Stimulated activated CD4-positive, alpha-beta T cell treated with anti-CD3 and anti-CD28 coated beads, Interleukin-2, amount 100 ng/mL, for 4 hours (primary cell): ENCODE measurements at places on chromosomes 1 and 21.

DNA sequence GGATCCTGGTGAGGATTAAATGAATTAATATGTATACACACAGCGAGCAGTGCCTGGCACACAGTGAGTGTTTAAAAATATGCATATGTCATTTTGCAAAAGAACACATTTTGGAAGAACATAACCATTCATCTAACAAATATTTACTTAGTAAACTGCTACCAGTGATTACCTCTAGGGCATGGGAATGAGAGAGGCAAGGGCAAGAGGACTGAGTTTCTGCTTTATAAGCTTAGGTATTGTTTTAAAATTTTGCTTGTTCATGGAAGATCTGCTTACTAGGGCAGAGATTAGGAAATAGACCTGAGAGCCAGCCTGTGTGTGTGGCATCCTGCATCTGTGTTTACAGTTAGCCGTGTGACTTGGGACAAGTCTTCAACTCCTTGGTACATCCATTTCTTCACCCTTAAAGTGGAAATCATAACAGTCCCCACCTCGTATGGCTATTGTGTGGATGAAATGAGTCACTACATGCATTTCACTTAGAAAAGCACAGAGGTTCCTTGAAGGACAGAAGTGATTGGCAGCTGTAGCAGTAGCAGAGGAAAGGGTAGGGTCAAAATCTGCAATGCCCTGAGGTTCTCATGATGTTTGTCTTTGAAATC lies 198.5 kb upstream of the FMN2 start:
- DNase-seq = no peak

- DNase-seq = no peak
Measured at GRCh38 chr21:22842875-22843274, 1844.7 kb downstream of the NCAM2 start.

- DNase-seq = no peak
Measured at GRCh38 chr1:116322752-116323405, 50.2 kb upstream of the ATP1A1 start.

GRCh38 chr1:28248273-28249012 lies 10.9 kb upstream of the SESN2 start:
- DNase-seq = peak; percentile 62

GRCh38 chr1:182845379-182845778 lies 6.2 kb downstream of the DHX9 start:
- peak; percentile 29 for DNase-seq

- peak; percentile 79 for DNase-seq
Measured at GRCh38 chr1:11719313-11720032, 16.5 kb upstream of the AGTRAP start.

GRCh38 chr1:11176081-11176706 lies 13.0 kb upstream of the ANGPTL7 start:
- DNase-seq = no peak

GRCh38 chr1:116574581-116575291 lies 3.9 kb upstream of the CD58 start:
- DNase-seq = peak; percentile 31

GRCh38 chr1:16165073-16165364 lies 9.2 kb upstream of the EPHA2 start:
- DNase-seq = no peak

DNA sequence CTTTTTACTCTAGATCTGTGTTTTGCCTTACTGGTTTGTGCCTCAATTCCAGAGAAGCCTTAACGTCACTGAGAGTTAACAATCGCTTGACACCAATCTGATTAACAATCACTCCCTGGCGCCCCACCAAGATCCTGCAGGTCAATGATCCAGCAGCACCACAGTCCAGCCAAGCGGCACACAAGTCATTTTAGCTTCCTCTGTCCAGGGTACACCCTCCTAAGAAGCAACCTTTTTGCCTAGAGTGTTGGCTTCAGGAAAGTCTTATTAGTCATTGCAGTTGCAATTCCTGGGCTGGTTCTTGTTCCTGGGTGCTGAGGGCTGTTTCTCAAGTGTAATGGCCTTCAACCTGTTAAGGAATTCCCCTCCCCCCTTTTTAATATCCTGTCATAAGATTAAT lies 323.0 kb upstream of the USP25 start:
- no peak for DNase-seq

DNA sequence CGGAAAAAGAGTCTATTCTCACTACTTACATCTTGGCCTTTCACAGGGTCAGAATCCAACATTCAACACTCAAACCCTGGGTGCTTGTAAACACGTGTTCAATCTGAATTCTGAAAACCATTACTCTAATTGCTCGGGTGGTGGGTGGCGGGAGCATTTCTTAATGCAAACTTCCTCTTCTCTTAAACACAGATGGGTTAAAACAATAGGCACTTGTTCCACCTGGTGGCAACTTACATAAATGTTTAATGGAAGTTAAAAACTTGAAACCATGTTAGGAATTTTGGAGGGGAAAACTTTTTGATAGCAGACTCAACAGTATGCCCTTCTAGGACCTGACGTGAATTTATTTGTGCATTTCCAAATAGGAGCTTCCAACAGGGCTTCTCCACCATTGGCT lies 23.4 kb upstream of the TDRD10 start:
- DNase-seq = no peak

DNA sequence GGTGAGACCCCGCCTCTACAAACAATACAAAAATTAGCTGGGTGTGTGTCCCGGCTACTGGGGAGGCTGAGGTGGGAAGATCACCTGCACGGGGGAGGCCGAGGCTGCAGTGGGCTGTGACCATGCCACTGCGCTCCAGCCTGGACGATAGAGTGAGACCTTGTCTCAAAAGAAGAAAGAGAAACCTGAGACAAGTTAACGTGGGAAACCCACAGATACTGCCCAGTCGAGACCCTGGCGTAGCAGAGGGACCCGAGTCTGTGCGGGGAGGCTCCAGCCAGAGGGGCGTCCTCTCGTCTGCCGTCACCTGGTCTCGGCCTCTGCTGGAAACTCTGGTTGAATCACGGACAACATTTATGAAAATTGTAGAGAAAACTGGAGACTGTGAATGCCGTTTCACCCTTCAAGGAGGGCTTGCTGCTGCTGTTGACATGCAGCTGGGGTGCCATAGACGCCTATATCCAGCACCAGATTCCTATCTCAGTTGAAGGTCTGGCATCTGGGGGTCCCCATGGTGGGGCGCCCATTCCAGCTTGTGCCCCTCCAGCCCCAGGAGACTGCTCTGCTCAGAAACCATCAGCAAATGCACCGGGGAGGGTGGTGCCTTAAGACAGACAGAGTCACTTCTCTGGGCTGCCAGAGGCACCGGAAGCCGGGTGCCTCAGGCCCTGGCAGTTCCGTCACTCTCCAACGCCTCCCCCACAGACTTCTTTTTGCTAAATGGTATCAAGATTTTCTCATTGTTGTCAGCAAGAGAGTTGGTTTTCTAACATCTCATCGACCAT lies 13.6 kb upstream of the CDK11B start:
- no peak for DNase-seq

DNA sequence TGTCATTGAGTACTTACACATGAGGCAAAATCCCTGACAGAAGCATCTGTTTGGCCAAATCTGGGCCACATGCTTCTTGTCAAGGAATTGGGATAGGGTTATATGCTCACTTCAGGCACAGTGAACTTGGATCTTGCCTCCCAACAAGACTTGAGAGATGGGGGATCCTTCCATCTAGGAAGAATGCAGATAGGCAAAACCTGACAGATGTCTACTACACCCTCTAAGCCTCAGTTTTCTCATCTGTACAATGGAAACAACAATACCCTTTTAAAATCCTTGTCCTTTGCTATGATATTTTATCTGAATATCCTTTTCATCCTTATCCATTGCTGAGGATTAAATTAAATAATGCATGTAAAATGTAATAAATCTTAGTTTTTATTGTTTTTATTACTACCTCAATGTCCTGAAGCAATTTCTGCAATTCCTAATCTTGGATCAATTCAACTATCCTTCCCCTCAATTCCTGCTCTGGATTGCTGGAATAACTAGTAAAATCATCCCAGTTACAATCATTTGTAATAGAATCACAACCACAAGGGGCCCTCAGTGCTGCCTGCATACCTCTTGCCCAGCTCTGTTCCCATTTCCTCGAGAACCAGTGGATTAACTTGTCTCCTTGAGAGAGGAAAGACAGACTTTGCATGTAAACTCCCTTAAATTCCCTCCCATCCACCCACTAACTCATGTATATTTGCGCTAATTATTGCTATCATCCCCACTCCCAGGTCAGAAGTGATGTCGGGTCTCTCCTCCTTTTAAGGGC lies 8.1 kb upstream of the XPR1 start:
- no peak for DNase-seq

- DNase-seq = no peak
Measured at GRCh38 chr1:93252598-93252997, 72.1 kb downstream of the CCDC18 start.

DNA sequence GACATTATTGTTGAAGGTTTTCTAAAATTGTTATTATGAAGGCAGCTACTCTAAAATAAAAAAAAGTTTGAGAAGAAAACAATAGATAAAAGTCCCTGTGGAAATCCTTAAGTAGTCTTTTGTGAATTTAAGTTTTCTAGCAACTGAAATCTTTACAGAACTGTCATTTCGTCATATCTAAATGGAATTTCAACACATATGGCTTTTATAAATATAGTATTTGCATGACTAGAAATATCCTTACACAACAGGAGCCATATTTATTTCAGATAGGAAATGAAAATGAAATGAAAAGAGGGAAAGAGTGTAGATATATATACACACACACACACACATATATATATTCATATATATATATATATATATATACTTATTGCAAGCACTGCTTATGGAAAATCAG lies 204.7 kb upstream of the RGS18 start:
- no peak for DNase-seq

- DNase-seq = no peak
Measured at GRCh38 chr1:175450219-175450618, 257.6 kb upstream of the KIAA0040 start.

- no peak for DNase-seq
Measured at GRCh38 chr21:24255591-24255990, 1351.7 kb downstream of the MRPL39 start.
